ENCODE measurements at places on chromosomes 3 and 15.

- DNase-seq: no peak
These were observed 158.2 kb upstream of the ARHGEF26 start for GRCh38 chr3:153963012-153963411.

DNA sequence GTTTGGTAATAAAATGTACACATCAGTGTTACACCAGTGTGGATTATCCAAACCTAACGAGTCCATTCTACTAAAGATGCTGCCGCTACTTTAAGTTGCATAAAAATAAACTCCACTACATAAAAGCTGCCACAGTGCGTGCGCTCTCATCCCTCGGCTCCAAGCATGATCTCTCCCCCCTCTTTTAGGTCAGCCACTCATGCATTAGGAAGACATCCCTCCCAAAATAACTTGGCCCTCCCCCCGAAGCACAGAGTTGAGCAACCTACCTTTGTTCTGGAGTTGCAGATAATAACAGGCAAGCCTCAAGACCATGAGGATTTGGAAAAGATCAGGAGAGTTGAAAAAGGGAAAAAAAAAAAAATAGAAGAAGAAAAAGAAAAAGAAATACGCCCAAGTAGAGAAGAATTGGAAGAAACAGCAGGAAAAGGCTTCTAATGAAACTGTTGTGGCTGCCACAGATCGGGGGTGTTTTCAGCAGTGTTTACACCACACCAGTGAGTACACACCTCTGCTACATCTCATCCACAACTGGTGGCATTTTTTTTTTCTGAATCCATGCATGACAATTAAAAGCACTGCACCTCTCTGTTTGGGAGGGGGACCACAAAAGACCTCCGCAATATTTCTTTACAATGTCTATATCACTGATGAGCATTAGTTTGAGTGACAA, 339.2 kb downstream of the FOXP1 start:
- DNase-seq: no peak

- DNase-seq: no peak
These were observed 264.9 kb upstream of the TPM1 start for GRCh38 chr15:62777671-62778070.

DNA sequence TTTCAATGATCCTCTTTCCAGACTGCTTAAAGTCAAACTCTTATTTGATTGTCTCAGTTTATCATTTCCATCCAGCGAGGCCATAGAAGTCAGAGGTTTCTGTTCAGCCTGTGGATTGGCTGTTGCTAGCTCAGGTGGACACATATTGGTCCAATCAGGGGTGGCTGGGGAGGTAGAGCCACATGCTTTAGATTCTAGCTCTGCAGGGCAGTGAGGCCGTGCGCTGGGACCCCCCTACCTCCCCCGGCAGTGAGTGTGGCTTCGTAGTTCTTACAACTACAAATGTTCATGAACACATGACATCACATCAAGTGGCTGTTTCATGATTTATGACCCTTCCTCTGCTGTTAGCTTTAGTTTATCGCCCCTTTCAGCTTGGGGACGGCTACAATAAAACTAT, 18.0 kb downstream of the APOD start:
- no peak for DNase-seq

- no peak for DNase-seq
These were observed 1.4 kb upstream of the TNFSF10 start for GRCh38 chr3:172524611-172525010.

DNA sequence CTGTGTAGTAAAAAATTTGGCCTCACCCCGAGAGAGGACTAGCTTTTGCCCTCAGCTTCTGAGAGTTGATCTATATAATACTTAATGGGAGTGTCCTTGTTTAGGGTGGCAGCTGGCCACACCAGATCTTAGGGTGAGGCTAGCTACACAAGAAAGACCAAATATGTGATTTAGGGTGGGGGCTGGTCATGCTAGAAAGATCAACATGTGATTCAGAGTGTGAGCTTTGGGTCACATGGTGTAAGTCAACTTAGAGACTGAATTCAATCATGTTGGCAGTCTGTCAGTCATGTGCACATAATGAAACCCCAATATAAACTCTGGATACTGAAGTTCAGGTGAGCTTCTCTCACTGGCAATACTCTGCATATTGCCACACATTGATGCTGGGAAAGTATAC, 120.7 kb upstream of the DAZL start:
- no peak for DNase-seq

Measured in globus pallidus (tissue), 1 donor.